ENCODE measurements at places on chromosomes 2 and 18.

DNA sequence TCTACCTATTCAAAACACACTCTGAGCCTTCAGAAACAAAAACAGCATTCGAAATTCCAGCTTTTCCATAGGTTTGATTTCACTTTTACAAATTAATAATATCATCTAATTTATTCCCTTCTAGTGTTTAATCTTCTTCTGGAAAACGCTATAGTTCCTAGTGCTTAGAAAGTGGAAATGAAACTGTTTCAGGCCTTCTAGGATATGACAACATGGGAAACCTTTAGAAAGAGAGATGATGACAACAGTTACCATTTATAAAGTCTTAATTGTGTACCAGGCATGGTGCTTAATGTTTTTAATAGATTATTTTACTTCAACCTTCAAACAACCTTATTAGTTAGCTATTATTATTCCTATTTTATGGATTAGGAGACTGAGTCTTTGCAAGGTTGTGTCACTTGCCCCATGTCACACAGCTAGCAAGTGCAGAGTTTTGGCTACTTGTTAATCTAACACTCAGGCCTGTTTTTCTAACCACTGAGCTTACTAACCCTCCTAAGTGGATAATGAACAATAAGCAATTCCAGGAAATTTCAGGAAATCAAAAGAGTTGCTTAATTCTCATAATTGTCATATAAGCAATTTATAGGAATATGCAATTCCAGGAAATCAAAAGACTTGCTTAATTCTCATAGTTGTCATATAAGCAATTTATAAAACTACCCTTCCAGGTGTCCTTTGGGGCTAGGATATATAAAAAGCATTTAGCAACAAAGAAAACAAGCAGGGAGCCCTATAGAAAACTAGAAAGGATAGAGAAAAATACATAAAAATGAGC is 206.0 kb downstream of the ZNF521 start:
- DNase-seq, result no peak

DNA sequence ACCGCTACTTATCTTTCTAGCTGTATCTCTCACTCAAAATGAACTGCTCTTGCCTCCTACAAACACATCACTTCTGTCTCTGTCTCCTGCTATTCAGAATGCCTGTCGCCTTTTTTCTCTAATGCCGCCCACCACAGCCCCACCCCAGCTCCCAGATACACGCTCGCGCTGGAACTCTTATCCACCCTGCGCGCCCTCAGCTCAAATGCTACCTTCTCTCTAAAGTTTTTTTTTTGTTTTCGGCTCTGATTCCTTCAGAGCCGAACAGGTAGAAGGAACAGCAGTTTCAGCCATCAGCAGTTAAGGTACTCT is 3.9 kb upstream of the SOS1 start:
- no peak for DNase-seq

- no peak for DNase-seq
Observed at GRCh38 chr2:170189757-170190156, 11.8 kb downstream of the MYO3B start.

- DNase-seq, result no peak
Observed at GRCh38 chr2:182404092-182404491, 22.7 kb downstream of the PDE1A start.

DNA sequence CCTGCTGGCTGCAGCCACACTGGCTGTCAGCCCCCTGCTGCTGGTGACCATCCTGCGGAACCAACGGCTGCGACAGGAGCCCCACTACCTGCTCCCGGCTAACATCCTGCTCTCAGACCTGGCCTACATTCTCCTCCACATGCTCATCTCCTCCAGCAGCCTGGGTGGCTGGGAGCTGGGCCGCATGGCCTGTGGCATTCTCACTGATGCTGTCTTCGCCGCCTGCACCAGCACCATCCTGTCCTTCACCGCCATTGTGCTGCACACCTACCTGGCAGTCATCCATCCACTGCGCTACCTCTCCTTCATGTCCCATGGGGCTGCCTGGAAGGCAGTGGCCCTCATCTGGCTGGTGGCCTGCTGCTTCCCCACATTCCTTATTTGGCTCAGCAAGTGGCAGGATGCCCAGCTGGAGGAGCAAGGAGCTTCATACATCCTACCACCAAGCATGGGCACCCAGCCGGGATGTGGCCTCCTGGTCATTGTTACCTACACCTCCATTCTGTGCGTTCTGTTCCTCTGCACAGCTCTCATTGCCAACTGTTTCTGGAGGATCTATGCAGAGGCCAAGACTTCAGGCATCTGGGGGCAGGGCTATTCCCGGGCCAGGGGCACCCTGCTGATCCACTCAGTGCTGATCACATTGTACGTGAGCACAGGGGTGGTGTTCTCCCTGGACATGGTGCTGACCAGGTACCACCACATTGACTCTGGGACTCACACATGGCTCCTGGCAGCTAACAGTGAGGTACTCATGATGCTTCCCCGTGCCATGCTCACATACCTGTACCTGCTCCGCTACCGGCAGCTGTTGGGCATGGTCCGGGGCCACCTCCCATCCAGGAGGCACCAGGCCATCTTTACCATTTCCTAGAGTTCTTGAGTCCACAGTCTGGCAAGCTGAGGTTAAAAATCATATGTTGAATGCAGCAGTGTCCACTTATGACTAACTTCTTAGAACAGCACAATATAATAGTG is 741 bp downstream of the GPR148 start:
- DNase-seq, result no peak
